GM12864 (cell line): ENCODE measurements at places on chromosomes 5 and 9.

DNA sequence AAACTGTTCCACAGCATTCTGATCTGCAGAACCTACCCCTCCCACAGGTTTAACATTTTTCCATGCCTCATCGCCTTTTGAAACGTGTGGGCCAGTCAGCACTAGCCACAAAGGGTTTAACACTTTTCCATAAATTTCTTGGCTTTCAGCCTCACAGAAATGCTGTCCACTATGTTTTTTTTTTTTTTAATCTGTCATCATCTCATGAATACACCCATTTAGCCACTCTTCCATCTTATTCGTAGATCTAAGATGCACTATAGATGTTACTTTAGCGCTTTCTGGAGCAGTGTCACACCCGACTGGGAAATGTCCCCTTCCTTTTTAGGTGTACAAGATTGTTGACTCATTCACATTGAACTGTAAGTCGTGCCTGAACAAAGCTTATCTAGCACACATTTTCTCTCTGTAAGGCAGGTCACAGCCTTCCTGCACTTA is 62.3 kb downstream of the GCNT1 start:
- no peak for DNase-seq

GRCh38 chr9:137204731-137205125 is 720 bp downstream of the TMEM203 start:
- DNase-seq, result no peak

DNA sequence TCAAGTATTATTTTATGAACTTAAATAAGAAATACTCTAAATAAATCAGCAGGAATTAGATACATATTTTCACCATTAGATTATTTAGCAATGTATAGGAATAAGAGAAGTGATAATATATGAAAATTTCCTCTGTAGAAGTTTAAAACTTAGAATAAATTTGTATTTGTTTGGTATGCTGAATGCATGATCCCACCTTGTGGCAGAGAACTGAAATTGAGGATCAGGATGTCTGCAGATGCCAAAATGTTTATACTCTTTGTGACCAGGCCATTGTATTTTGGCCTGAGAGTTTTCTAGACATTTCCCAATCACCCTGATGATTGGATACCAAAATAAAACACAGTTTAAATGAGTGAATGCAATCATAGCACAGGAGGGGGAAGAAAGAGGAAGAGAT is 6.3 kb downstream of the TYRP1 start:
- no peak for DNase-seq

DNA sequence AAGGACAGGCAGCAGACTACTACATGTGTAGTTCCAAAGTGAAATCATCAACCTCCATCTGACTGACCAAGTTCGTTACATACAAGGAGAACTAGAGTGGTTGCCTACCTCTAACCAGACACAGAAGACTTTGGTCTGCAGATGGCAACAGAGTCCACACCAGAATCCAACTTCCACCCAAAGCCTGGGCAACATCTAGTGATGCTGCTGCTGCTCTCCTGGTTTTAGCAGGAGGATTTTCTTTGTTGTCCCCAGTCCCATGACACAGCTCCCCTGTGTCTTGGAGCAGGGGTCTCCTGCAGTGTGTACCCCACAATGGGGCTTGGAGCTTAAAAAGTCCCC is 46.4 kb upstream of the APC start:
- no peak for DNase-seq

- DNase-seq, result no peak
Measured at GRCh38 chr9:70601000-70601951, 186.8 kb upstream of the KLF9 start.
